H1 (cell line): ENCODE measurements at places on chromosomes 5 and 9.

GRCh38 chr9:16413509-16414016 lies 456.9 kb downstream of the BNC2 start:
- H3K27me3 ChIP-seq, result no peaks in the 10 kb centered on the region
- DNase-seq, result no peak
- H3K27ac ChIP-seq, result no peak overlapping the region
- no peak overlapping the region for H3K4me3 ChIP-seq
- no peaks in the 10 kb centered on the region for H3K4me1 ChIP-seq

DNA sequence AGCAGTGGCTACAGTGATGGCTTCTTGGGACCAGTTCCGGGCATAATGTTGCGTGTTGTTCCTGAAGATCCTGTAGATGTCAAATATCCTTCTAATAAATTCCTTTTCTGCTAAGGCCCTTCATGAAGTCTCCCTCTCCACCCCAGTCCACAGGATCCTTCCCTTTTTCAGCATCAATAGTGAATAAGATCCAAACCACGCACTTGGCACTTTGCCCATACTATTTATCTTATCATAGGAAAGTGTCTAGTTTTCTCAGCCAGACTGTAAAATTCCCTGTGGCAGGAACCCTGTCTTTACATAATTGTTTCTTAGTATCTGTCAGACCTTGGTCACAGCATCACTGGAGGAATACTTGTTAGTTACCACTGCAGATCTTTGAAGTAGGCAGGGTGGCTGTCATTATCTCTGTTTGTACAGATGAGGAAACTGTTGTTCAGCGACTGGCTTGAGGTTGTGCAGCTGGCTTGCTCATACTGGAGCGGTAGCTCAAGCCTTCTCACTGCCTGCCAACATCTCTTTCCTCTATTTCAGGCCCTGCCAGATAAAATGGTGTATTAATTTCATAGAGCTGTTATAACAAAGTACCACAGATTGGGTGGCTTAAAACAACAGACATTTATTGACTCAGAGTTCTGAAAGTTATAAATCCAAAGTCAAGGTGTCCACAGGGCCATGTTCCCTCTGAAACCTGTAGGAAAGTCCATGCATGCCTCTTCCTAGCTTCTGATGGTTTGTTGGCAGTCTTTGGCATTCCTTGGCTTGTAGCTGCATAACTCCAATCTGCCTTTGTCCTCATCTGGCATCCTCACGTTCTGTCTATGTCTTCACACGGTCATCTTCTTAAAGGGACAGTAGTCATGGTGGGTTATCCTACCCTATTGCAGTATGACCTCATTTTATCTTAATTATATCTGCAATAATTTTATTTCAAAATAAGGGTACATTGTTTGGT lies 33.5 kb upstream of the APC start:
- no peak for DNase-seq
- H3K27ac ChIP-seq, result no peak overlapping the region
- H3K4me3 ChIP-seq, result no peak overlapping the region
- H3K4me1 ChIP-seq, result no peaks in the 10 kb centered on the region
- H3K27me3 ChIP-seq, result no peaks in the 10 kb centered on the region

DNA sequence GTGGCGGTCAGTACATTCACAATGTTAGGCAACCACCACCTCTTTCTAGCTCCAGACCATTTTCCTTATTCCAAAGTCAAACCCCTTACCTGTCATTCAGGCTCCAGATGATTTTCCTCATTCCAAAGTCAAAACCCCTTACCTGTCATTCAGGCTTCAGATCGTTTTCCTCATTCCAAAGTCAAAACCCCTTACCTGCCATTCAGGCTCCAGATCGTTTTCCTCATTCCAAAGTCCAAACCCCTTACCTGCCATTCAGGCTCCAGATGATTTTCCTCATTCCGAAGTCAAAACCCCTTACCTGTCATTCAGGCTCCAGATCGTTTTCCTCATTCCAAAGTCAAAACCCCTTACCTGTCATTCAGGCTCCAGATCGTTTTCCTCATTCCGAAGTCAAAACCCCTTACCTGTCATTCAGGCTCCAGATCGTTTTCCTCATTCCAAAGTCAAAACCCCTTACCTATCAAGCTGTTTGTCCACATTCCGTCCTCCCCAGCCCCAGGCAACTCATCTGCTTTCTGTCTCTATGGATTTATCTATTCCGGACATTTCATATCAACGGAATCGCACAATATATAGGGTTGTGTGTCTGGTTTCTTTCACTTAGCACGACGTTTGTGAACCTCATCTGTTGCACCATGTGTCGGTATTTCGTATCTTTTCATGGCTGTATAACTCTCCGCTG lies 5.2 kb downstream of the PLEKHG4B start:
- no peak overlapping the region for H3K27ac ChIP-seq
- H3K4me3 ChIP-seq, result no peak overlapping the region
- no peak for DNase-seq

- H3K36me3 ChIP-seq, result no peaks in the 10 kb centered on the region
- no peak overlapping the region for H3K4me3 ChIP-seq
- H3K4me1 ChIP-seq, result no peaks in the 10 kb centered on the region
- no peaks in the 10 kb centered on the region for H3K27me3 ChIP-seq
Observed at GRCh38 chr9:5549658-5550650, 39.6 kb downstream of the PDCD1LG2 start.

GRCh38 chr5:126103868-126104267 lies 319.3 kb upstream of the GRAMD2B start:
- H3K27ac ChIP-seq, result no peak overlapping the region
- peaks cover 4% of the 10 kb centered on the region for H3K4me1 ChIP-seq
- DNase-seq, result no peak
- H3K27me3 ChIP-seq, result no peaks in the 10 kb centered on the region
- H3K4me3 ChIP-seq, result no peak overlapping the region

DNA sequence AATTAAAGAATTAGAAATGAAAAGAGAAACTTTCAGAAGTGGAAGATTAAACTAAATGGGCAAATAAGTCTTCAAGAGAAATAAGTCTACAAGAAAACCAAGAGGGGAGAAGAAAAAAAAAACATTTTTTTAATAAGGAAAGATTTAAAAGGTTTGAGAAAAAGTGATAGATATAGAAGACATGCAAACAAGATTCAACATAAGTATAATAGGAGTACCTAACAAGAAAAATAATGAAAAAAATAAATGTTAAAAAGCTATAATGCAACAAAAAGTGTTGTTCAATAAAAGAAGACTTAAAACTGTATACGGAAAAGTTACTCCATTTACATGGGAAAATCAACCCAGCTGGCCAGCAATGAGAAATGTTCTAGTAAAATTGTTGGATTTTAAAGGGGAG lies 42.6 kb downstream of the PTPDC1 start:
- DNase-seq, result no peak
- H3K27ac ChIP-seq, result no peak overlapping the region
- H3K27me3 ChIP-seq, result no peaks in the 10 kb centered on the region
- H3K36me3 ChIP-seq, result no peaks in the 10 kb centered on the region

- H3K27me3 ChIP-seq, result peaks cover 3% of the 10 kb centered on the region; the same call in 1 of the 2 replicates
- no peak overlapping the region for H3K27ac ChIP-seq
- H3K4me1 ChIP-seq, result peaks cover 9% of the 10 kb centered on the region
- DNase-seq, result no peak
- H3K36me3 ChIP-seq, result no peaks in the 10 kb centered on the region
Observed at GRCh38 chr9:25678846-25679360, 659 bp upstream of the TUSC1 start.

DNA sequence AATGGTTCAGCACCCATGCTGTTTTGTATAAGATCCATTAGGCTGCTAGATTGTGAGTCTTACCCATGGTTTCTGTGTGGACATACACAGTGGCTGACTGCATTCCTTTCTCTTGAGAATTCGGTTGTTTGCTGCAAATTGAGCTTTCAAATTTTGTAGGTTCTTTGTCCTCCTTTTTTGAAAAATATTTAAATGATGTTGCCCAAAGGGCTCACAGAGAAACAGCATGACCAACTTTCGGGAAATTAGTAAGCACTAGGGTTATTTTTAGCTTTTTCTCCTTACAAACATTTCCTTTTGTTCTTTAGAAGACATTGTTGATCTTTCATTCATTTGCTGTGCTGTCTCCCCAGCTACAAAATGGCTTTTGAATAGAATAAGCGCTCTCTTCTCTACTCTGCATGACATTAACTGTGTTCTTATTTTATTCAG lies 79.4 kb downstream of the NLN start:
- H3K4me3 ChIP-seq, result no peak overlapping the region
- H3K36me3 ChIP-seq, result peaks cover 5% of the 10 kb centered on the region
- no peak for DNase-seq
- no peak overlapping the region for H3K27ac ChIP-seq
- H3K4me1 ChIP-seq, result no peaks in the 10 kb centered on the region

GRCh38 chr5:179727106-179727505 lies 5.5 kb upstream of the MAML1 start:
- no peak overlapping the region for H3K27ac ChIP-seq
- no peaks in the 10 kb centered on the region for H3K4me1 ChIP-seq
- H3K4me3 ChIP-seq, result no peak overlapping the region
- no peak for DNase-seq
- peaks cover 60% of the 10 kb centered on the region for H3K36me3 ChIP-seq
- no peaks in the 10 kb centered on the region for H3K27me3 ChIP-seq
